ENCODE measurements at places on chromosomes 3 and 15.

GRCh38 chr3:29245441-29245840 is 35.4 kb upstream of the RBMS3 start:
- no peak for DNase-seq

DNA sequence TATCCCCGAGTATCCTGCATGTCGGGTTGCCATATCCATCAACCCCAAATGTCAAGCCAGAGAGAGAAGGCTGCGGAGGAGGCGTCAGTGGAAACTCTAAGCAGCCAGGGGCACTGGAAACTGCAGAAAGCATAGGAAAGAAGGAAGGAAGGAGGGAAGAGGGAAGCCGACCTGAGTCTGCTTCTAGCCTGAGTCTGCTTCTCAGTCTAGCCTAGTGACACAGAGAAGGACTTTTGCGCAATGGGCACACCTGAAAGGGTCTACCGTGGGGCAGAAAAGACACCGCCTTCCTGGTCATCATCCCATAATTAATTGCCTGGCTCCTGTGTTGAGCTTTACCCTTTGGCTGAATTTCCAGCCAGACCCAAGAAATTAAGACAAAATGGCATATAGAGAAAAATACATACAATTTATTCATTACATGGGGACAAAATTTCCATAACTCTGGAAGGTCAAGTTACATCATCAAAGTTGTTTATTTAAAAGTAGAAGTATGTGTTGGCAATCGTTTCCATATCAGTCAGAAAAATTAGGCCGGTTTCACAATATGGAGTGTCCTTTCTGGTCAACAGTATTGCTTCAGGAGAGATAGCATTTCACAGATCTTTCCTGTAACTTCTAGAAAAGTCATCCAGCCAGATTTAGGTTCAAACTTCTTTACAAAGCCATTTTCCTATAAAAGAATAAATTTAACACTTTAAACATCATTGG is 10.3 kb downstream of the BCL2A1 start:
- DNase-seq = no peak

- DNase-seq = no peak
Observed at GRCh38 chr3:120416868-120417267, 33.9 kb downstream of the FSTL1 start.

DNA sequence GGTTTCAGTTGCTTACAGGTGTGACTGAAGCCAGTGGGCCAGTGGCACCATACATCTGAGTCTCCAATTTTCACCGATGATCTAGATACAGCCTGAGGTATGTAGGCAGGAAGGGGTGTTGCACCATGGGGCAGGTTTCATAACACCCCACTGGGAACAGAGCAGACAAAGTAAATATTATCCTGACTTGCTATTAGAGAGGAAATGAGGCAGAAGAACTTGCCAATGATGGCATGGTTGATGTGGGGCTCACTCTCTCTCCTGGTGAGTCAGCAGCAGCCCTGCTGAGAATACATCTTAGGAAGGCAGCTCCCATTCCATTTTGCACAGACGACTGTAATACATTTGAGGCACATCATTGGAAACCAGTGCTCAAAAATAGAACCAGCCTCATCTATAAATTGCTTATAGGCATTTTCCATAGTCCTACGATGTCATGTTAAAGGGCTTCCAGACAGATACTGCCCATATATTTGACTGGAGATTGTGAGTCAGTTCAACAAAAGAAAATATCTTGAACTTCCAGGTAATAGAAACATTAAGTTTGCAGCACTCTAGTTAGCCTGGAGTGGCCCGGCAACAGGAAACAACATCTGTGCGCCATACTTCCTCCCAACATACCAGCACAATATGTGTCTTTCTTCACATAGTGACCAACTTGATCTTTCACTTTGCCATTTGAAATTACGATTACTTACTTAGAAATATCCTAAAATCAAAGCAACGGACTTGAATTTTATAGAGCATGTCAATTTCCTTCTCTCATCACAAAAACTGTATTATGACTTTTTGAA is 175.5 kb downstream of the NECTIN3 start:
- DNase-seq = peak; percentile 48

- DNase-seq = no peak
Observed at GRCh38 chr3:192993411-192993810, 75.8 kb upstream of the MB21D2 start.

GRCh38 chr3:190003681-190004123 is 117.0 kb downstream of the P3H2 start:
- peak; percentile 66 for DNase-seq

DNA sequence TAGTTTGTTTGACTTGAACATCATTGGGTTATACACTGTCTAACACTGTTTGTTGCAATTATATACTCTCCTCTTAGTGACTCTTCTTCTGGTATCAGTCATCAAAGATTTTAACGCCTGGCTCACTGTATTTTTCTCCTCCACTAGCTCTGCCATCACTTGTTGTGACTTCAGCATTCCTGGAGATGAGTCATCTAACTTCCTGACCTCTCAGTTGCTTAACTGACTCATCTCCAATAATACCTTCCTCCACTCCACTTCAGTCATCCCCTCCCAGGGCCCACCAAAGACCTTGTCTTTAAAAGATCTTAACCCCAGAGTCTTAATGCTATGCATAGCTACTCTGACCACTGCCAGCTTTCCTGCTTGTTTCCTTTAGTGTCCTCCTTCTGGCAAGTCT is 28.6 kb upstream of the CLSTN2 start:
- DNase-seq = no peak

DNA sequence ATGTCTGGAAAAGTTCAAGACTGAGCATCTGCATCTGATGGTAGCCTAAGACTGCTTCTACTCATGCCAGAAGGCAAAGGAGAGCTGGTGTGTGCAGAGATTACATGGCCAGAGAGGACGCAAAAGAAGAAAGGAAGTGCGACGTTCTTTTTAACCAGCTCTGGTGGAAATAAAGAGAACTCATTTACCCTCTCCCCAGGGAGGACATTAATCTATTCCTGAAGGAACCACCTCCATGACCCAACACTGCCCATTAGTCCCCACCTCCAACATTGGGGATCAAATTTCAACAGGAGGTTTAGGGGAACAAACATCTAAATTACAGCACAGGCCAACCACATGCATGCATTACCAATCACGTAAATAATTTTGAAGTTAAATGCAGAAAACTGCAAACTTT is 1.5 kb upstream of the NCK1 start:
- DNase-seq = no peak

DNA sequence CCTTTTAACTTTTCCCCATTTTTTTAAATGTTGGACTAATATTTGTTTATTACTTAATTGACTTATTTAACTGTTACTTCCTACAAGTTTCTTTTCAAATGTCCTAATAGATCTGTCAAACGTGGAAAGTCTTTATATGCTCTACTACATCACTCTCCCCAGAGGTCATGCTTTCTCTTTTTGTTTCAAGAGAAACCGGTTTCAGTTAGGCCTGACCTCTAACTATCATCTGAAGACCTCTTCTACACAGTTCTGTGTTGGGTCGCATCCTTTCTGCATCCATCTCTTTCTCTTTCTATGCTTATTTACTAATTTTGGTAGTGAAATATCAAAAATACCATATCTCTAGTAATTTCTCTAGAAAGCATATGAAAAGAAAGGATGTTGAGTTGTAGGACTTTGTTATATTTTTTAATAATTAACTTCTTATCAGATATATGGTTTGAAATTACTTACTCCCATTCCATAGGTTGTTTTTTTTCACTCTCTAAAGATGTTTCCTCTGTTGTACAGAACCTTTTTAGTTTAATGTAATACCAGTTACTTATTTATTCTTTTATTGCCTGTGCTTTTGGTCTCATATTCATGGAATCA is 781.2 kb upstream of the ARPP21 start:
- DNase-seq = no peak

DNA sequence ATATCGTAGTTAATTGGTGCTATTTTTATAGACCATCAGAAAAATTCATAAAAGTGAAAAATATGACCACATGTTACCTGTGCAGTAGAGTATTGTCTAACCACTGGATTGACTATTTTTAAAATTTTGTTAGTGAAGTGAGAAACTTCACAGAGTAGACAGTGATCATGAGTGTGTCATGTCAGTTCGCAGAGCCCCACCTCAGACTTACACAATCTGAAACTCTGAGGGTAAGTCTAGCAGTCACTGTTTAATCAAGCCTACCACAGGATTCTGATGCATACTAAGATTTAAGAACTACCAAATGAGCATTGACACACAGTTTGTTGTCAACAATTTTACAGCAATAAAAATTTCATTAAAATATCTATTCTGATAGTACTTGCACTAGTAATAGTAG is 552.9 kb upstream of the SUCLG2 start:
- DNase-seq = no peak

DNA sequence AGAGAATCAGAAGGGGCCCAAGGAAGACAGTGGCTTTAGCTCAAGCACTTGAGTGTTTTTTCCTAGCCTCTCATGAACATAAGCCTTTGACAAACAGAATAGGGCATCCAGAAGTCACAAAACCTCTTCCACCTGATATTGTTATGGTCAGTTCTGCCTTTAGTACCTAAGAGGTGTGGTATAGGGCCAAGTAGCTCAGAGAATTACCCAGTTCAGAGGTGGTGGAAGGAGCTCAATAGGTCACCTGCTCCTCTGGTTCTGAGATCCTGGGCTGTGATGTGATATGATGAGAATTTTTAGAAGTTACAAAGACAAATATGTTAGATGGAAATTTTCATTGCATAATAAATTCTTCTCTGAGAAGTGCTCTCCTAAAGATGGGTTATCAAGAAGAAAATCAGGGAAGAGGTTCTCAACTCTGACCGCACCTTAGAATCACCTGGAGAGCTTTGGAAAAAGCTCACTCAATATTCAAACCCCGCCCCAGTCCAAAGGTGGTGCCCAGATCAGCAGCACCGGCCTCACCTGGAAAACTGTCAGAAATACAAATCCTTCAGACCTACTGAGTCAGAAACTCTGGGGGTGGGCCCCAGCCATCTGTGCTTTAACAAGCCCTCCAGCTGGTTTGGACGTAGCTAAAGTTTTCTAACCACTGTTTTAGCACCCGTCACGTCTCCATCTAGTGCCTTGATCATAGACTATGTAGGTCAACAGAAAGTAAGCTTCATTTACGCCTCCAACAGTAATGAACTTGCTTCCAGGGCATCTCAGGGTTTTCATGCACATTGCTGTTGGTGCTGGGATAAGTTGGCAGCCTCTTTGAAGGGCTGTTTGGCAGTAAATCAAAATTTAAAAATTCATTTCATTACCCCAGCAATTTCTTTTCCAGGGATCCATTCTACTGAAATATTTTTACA is 101.3 kb downstream of the MYH15 start:
- DNase-seq = no peak

- peak; percentile 68 for DNase-seq
Observed at GRCh38 chr3:126523745-126524428, at the start of gene CHST13. TSS of gene CHST13 (plus strand) at chr3:126524155. CDS start at chr3:126524333, 178 bp downstream.

DNA sequence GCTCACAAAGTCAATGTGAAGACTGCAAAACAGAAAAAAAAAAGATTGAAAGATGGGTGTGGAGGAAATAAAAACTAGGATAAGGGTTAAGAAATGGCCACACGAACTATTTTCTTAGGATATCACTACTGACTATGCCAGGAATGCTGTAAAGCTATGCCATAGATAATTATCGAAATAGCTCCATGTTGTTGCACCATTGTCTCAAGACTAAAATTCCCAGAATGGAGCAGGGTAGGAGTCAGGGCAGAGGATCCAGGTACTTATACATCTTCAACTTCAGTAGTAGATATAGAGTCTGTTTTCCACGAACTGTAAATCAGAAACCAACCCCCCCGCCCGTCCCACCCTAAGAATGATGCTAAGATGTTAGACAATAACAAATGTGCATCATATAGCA is 302.2 kb downstream of the NAALADL2 start:
- DNase-seq = no peak

GRCh38 chr3:158749526-158749925 is 17.3 kb upstream of the RARRES1 start:
- no peak for DNase-seq

GRCh38 chr3:95905182-95905581 is 909.2 kb upstream of the EPHA6 start:
- DNase-seq = no peak

DNA sequence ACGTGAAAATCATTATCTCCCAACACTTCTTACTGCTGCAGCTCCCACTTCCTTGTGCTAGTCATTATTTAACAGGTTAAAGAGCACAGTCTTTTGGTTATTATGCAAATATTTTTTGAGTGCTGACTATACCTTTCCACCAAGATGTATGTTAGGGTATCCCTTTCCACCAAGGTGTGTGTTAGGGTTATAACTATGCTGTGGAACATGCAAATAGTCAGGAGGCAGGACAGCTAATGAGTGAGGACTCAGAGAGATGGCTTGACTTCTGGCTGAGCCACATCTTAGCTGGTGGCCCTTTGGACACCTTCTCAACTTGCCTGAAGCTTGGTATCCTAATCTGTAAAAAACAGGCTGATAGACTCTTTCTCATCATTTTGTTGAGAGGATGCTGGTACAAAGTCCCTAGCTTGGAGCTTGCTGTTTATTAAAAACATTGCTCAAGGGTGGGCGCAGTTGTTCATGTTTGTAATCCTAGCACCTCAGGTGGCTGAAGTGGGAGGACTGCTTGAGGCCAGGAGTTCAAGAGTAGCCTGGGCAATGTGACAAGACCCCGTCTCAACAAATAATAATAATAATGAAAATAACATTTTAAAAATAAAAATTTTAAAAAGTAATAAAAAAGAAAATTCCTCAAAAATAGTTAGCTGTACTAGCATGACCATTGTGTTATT is 160.5 kb upstream of the ADAMTS9 start:
- no peak for DNase-seq

- DNase-seq = no peak
Observed at GRCh38 chr3:12830785-12831156, 10.6 kb downstream of the RPL32 start.

DNA sequence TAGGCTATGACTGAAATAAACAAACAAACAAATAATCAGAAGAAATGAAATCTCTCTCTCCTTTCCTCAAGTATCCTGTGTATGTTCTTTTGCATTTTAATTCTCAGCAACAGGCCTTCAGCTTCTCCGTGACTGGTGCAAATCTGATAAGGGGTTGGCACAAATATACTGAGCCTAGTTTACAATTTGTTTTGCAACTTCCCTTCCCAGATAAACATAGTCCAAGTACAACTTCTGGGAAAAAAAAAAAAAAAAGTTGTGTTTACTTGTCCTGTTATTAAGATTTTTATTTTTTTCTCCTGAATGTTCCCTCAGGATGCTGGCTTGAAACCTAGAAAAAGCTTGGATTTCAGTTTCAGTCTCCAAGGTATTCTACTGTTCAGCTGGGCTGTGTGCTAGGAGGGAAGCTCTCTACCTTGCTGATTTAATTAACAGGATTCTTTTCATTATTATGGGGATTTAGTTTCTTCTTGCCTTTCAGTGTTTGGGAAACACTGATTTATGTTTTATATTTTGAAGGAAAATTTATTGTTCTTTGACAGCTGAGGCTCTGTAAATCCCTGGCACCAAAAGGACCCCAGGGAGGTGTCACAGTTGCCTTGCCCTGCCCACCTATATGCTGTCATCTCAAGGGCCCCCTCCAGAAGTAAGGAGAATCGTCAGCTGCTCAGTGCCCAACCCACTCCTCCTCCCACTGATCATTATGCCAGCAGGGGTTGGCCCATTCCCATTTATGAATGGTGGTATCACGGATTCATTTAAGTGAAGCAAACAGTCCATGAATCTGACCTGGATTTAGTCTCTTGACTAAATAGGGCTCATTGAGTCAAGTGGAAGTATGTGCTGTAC is 185.2 kb downstream of the MEIS2 start:
- no peak for DNase-seq
